ENCODE measurements at places on chromosomes 2 and 18.
A peak's percentile ranks its signal among the peaks of the same experiment; 100 is the strongest.

DNA sequence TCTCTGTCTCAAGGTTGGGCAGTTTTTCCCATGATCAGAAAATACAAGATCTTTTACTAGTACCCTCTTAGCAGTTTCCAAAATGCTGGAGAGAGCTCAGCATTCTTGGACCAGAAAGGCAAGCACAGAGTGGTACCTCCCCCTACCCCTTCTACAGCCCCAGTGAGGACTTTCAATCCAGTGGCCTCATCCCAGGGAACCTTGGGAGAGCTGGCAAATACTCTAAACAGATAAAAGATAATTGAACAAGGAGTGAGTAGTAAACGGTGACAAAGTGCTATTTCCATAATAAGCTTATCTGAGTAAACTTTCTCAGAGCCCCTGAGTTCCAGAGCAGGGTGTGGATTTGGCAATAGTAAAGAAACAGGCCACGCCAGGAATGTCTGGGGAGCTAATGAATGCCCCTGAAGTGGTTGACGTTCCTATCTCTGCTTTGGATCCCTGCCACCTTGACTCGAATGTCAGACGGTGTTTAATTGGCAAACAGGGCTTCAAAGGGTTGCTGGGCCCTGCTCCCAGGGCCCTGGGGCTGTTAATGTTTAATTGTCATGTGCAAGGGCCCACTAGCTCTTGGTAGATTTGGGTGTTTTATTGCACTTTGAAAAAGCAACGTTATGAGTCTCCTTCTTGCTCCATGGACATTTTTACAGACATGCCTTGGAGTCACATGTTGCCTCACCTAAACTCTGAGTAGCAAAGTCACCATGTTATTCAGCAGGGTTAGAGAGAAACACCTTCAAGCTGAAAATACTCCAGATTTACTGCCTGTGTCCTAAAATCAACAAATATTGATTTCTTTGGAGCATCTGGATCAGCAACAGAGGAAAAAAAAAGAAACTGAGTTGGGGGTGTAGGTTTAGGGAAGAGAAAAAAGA, 239.9 kb downstream of the CYRIA start:
- DNase-seq = no peak

DNA sequence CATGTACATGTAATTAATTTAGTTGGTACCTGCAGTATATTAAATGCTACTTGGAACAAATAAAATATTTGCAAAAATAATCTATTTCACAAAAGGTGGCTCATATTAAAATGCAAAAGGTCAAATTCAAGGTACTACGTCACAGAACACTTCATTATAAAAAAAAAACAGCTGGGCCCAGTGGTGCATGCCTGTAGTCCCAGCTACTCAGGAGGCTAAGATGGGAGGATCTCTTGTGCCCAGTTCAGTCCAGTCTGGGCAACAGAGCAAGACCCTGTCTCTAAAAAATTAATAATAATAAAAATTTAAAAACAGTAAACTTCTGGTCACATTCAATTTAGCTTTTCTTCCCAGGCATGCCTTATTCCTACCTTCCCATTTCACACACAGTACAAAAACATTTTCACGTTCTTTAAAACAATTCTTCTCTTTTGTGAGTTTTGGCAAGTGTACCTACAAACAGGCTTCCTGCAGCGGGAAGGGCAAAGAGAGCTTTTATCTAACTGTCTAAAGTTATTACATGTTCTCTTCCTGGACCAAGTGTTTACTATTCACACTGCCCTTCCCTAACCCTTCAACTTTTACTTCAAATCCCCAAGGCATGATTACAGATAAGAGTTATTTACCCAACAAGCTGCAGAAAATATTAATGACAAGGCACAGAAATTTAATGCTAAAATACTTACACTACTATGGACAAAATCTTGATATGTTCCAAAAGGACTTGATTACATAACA, 10.7 kb downstream of the BAZ2B start:
- DNase-seq = no peak

DNA sequence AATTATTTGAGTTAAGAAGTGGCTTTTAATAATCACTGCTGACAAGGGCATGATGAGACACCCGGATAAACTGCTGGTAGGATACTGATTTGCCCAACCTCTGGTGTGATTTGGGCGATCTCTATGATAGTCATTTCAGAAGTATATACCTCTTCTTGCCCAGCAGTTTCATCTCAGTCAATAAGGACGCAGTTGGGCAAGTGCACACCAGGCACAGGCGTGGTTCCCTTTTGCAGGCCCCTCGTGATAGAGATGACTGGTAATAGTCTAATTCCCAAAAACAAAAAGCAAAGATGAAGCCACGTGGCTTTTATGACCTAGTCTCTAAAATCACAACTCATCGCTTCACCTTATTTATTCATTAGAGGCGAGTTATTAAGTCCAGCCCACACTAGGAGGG, 246.4 kb downstream of the PRKCE start:
- DNase-seq = no peak

GRCh38 chr2:216920937-216921456, 61.1 kb upstream of the TNP1 start:
- no peak for DNase-seq

DNA sequence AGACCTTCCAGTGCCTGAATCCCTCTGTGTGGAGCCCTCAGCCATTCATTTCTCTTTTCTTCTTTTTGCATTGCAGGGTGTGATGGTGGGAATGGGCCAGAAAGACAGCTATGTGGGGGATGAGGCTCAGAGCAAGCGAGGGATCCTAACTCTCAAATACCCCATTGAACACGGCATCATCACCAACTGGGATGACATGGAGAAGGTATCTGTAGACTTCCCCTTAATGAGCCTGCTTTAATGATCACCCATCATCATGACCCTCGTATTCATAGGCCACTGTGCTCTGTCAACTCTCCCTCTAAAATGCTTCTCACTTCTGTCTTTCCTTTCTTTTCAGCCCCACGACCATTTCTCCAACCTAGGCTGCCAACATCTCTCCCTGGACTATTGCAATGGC, 9.5 kb downstream of the ACTG2 start:
- no peak for DNase-seq

DNA sequence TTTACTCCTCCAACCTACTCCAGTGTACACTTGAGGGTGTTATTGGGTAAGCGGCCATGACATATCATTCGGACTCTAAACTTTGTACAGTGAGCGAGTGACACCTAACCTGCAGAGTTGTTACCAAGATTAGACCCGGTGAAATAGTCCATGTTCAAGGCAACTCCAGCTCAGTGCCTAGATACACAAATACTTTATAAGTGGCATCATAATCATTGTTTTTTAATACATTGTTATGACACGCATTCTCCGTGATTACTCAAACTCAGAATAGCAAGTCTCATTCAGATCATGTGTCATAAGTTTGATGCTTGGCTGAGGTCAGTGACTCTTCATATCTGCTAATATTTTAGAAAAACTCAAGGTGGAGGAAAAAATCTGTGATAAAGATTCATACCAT, 597.8 kb downstream of the DCC start:
- DNase-seq = no peak

DNA sequence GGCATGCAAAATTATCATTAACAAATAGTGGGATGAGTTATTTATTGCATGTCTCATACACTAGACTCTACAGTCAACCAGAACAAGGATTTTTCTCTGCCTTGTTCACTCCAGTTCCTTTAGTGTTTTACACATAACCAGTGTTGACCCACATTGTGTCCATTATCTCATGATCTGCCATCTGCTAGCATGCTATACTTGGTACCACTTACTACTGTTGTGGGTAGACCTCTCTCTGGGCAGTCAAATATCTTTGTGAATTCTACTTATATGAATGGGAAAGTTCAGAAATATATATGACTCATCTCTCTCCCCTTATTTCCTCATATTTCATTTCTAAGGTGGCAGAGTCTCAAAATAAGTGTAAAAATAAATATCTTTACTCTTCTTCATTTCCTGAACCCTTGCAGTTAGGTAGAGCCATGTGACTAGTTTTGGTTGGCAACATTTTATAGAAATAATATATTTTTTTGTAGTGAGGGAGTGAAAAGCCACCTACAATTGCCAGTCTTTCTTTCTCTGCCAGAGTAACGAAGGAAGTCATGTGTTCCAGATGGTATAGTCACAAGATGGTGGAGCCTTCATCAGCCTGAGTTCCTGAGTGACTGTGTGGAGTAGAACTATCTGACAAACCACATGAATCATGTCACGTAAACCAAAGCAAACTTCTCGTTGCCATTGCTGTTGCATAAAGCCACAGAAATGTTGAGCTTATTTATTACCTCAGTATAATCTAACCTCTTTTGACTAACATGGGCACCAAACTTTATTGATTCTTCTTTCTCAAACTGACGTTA, 704.0 kb downstream of the RNF144A start:
- DNase-seq = no peak

DNA sequence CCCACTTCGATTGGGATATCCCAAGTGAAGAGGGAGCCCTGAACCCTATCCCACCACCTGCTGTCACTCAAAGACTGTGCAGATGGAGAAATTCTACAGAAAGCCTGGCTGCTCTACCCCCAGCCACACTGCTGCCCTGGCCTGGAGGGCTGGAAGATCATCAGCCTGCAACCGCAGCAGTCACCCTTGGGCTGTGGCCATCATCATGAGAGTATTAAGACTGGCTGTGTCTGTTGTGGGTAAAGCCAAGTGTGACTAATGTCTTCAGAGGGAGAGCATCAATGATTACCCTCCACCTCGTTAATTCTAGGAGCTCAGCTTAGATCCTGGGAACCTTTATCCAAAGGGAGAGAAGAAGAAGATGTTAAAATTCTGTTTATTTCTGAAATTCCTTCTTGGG, 221.5 kb downstream of the TFCP2L1 start:
- DNase-seq = no peak

DNA sequence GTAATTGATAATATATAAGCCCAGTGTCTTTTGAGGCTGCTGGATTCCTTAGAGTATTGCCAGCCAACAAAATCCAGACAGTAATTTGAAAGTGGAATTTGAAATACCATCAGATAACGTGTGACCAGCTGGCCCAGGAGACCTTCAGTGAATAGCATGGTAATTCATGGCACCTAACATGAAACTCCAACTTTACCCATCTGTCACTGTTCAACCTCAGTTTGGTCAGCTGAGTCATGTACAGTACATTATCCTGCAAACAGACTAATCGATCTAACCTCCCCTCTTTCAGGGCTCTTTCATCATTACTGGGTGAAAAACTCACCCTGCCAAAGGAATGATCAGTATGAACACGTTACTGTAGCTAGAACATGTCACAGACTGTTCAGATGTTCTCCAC, 230.6 kb downstream of the DOK6 start:
- DNase-seq = no peak

DNA sequence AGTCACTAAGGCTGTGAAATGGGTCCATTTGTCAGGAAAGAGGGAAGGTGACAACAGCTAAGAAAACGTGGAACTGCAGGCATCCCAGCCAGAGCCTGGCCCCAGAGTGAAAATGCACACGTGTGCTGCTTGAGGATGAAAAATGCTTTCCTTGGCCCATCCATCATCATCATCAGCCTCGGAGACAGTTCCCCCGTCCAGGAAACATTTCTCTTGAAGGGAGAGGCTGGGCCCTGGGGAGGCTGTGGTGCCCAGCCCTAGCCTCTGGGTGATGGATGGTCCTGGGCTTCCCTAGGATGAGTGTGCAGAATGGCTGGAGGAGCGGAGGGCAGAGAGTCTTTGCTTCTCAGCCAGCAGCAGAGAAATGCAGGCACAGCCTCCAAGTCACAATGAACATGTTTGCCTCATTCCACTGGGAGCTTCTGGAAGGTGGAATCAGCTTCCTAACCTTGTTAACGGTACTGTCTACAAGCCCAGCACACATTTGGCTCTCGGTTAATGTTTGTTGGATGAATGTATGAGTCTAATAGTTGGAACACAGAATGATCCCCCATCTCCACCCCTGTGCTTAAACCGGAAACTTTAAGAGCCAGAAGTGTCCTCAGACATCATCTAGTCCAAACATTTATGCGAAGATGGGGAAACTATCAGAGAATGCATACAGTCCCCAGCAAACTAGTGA, 164.0 kb downstream of the RDH14 start:
- DNase-seq = no peak

- no peak for DNase-seq
These were observed 178.9 kb downstream of the AGAP1 start for GRCh38 chr2:235672720-235673119.

GRCh38 chr2:150476286-150476685, 11.2 kb downstream of the RND3 start:
- DNase-seq = no peak

DNA sequence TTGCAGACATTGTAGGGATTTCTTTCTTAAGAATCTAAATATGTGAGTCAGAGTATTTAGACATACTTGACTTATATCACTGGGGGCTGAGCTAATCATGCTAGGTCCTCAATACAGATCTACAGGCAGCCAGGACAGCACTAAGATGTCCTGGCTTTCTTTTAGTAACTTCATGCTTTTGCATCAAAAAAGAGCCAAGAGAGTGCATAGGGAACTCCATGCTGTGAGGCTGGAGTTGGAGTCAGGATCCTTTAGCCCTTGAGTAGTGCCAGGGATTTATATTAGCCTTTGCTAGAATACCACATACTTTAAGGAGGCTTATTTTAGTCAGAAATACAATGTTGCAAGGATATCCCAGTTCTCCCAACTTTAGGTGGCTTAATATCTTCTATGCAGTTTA, 289.7 kb downstream of the CCDC85A start:
- no peak for DNase-seq

DNA sequence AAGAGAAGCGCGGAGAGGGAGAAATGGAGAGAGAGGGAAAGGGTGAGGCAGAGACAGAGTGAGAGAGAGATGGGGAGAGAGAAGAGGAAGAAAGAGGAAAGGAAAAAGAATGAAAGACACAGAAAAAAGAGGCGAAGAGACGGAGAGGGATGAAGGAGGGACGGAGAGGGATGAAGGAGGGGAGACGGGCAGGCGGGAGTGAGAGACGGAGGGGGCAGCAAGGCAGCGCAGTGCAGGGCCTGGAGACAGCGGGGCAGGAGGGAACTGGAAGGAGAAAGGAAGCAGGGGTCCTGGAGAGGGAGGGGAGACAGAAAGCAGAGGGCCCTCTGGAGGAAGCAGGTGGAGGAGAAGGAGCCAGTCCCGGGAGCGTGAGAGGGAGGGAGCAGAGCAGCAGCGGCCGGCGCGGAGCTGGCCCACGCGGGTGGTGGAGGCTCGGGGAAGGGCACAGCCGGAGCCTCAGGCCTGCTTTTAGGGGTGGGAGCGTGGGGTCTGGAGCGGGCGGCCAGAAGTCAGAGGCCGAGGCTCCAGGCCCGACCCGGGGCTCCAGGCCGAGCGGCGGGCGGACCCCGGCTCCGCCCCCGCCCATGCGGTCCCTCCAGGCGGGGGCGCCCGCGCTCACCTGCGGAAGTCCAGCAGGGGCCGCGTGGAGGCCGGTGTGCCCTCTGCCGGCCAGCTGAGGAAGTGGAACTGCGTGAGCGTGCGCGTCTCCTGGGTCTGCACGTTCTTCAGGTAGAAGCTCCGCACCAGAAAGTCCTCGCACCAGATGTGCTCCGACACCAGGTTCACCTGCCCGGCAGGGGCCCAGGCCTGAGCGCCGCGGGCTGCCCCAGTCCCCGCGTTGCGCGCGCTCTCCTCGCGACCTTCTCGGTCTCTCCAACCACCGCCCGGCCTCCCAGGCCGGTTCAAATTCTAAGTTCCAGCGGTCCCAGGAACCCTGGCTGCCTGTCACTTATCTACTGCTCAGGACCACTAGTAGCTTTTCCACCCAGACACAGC, 14.5 kb downstream of the PTPRN start:
- DNase-seq = peak; percentile 88

All from stimulated activated CD4-positive, alpha-beta T cell treated with anti-CD3 and anti-CD28 coated beads, Interleukin-1b, Interleukin-23, amount 100 ng/mL, for 4 hours (primary cell).